ENCODE measurements at places on chromosomes 12 and 14.

DNA sequence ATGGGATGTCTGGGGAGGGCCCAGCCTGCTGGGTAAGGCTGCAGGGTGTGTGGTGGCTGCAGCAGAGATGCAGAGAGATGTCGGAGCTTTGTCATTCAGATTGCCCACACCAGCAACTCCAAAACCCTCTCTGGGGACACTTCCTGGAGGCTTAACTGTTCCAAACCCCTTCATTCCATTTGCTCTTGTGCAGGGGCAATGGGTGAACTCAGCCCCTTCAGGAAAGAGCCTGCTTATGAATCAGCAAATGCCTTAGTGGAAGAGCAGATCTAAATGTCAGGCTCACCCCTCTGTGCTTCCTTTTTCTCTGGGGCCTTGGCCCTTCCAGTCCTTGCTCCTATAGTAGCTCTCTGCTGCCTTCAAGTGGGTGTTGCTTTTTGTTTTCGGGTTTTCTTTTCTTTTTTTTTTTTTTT is 36.7 kb upstream of the GPATCH2L start:
- peak; percentile 44 for DNase-seq

GRCh38 chr14:67515386-67516079 is 17.6 kb upstream of the PLEKHH1 start:
- no peak for DNase-seq

DNA sequence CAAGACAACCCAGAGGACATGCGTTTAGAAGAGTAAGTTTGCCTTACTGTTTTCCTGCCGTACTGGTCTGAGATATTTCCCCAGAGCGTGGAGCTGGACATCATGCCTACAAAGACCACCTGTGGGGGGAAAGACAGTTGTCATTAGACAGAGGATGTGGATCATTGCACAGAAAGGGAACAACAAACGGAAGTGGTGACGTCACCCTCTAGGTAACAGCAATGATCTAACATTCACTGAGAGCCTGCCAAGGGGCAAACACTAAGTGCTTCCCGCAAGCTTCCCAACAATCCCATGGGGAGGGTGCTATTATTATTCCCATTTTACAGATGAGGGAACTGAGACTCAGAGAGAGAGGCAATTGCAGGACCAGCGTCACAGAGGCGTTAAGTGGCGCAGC is 48.5 kb downstream of the SVOP start:
- DNase-seq = no peak

DNA sequence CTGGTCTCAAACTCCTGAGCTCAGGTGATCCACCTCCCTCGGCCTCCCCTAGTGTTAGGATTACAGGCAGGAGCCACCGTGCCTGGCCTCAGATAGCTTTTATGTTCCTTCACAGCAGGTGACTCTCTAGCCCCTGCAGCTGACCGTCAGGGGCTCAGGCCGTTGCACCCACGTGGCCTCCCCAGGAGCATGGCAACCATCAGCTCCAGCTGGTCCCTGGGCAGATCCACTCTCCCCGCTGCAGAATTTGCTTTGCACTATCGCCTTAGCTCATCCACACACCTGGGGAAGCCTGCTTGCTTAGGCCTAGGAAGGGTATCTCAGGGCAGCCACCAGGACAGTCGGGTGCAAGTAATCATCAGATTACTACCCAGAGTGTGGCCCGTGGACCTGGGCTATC is 62.6 kb downstream of the TSPAN9 start:
- DNase-seq = no peak

- no peak for DNase-seq
Observed at GRCh38 chr12:132597333-132598316, 12.8 kb downstream of the LRCOL1 start.

DNA sequence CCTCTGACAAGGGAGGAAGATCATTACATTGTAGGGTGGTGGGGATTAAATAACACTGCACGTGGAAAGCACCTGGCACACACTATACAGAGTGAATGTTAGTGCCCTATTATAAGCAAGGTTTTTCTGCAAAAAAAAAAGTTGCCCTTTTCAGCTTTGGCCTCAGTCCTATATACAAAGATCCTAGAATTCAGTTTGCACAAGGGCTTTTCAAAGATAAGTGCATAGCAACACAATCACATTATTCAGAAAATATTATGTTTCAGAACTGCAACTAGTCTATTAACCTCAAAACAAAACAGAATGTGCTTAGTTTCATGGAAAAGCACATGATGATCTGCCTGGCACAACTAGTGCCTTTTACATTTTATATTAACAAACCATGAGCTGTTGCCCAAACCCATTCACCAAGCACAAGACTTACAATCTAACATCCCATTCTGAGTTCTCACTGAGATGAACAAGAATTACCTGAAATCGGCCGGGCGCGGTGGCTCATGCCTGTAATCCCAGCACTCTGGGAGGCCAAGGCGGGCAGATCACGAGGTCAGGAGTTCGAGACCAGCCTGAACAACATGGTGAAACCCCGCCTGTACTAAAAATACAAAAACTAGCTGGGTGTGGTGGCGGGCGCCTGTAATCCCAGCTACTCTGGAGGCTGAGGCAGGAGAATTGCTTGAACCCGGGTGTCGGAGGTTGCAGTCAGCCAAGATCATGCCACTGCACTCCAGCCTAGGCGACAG is 1.8 kb downstream of the TM7SF3 start:
- DNase-seq = no peak

DNA sequence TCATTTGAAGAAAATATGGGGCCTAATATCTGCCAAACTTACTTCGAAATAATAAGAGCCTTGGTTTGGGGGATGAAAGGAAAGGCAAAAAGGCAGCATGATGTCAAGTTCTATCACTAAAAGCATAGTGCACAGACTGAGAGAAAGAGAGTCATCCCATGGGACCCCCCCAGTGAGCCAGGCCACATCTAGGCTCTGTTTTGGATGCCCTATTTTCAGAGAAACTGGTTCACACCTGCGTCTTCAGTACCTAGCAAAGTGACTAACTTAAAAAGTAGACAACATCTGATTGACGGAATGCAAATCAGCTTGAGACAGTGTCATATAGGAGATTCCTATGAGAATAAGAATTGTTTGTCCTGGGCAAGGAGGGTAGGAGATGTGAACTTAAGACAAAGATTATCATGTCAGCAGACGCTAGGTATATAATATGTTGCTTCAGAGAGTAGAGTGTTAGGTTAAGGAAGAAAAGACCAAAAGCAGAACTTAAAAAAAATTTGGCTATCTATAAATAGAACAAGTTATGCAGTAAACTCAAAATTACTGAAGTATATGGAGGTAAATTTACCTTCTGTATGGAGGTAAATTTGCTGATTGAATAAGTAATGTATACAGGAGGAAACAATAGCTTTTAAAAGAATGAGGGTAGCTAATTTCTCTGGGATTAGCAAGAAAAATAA is 148.2 kb downstream of the SLC41A2 start:
- DNase-seq = no peak

DNA sequence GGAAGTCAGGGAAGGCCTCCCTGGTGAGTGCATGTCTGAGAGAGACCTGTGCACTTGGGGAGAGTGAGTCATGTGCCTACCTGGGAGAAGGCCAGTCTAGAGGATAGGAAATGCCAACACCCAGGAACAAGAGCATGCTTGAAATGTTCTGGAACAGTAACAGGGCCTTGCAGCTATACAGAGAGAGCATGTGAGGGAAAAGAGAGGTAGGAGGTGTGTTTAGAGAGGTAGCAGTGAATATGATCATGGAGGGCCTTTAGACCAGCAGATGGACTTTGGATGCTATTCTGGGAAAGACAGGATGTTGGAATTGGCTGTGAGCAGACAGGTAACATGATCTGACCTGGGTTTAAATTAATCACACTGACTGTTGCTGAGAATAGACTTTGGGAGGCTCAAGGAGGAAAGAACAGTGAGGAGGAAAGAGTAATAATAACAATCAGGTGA is 1143.6 kb downstream of the FLRT2 start:
- no peak for DNase-seq

GRCh38 chr12:14695715-14696141 is 671 bp downstream of the GUCY2C start:
- DNase-seq = no peak

- no peak for DNase-seq
Observed at GRCh38 chr12:116620492-116621191, 61.5 kb downstream of the MAP1LC3B2 start.

DNA sequence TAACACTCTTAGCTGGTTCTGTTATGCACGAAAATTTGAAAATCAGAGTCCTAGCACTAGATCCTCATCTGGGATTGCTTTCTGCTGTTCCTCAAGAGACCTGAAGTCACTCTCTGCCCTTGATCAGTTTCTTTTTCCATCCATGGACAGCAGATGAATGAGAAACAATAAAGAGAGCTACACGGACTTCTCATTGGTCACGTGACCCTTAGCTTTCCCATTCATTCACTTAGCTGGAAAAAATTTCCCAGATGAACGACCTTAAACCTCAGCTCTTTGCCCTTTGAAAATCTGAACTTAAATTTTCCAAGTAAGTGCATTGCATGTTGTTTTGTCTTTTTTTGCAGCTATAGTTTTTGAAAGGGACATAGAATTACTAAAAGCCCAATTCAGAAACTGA is 27.2 kb upstream of the RGS6 start:
- no peak for DNase-seq

DNA sequence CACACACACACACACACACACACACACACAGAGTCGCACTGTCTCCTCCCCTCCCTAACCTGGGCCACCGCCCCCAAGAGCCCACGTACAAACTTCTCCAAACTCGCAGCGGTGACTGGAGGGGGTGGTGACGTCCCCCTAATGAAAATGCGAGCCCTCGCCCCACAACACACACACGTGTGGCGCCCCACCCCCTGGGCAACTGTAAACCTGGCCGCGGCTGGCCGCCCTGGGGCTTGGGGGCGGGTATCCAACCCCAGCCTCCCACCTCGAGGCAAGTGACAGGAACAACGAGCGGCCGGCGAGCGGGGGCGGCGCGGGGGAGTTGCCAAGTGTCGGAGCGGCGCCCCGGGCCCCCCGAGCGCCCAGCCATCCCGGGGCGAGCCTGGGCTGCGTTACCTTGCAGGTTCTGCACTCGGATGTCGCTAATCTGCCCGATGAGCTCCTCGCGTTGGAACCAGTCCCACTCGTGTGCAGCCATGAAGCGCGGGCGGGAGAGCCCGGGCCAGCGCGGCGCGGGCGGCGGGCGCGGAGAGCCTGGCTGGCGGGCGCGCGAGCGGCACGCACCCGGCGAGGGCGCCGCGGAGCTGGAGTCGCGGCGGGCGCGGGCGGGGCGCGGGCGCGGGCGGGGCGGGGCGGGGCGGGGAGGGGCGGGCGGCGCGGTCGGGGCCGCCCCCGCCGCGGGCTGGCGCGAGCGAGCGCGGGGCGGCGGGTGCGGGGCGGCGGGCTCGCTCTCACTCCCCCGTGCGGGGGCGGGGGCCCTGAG is at the start of gene CLMN:
TSS of gene CLMN (minus strand) at position 597 of the 766 bp plus-strand sequence. CDS start at position 481, 116 bp downstream.
- peak; percentile 17 for DNase-seq

DNA sequence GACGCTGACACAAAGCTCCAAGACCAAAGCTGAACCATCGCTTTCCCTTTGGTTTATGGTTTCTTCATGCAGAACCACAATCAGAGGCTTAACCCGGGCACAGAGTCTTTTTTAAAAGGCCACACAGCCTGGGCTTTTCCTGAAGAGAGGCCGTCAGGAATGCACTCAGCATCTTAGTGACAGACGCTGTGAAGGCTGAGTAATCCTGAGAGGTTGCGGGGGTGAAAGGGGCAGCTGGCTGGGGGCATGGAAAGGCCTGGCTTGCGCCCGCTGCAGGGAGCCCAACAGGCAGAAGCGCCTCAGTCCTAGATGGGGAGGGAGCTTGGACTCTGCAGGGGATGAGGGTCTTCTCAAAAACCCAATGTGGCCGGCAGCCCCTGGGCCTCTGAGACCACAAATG is 13.6 kb downstream of the CTDSP2 start:
- DNase-seq = peak; percentile 37

- DNase-seq = no peak
Observed at GRCh38 chr12:27796128-27796527, 16.1 kb upstream of the MANSC4 start.

DNA sequence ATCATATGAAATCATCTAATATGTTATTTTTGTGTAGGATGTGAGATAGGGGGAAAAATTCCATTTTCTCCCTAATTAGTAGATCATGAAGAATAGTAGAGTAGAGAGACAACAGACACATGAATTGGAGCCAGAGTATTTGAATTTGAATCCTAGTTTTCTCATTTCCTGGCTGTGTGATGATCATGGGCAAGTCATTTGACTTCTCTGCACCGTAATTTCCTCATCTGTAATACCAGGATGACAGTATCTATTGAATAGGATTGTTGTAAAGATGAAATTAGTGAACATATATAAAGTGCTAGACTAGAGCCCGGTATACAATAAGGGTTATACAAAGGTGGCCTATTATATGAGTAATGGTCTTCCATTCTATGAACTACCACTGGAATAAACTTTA is 32.2 kb upstream of the PLXNC1 start:
- DNase-seq = no peak

DNA sequence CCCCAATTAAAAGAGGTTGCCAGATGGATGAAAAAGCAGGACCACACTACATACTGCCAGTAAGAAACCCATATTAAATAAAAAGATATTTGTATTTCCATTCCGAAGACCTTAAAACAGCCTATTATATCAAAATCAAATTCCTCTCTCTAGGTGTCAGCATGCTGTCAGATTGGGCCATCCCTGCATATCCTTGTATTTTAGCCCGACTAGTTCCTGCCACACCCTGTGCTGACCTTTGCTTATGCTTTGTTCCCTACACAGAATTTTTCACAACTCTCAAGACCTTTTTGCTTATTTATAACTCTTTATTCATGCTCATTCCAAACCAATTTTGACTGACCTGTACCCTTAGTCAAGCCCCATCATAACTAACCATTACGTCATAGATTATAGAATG is 12.8 kb downstream of the GSKIP start:
- no peak for DNase-seq

GRCh38 chr14:24066496-24067132 is 4.7 kb upstream of the CPNE6 start:
- DNase-seq = no peak

DNA sequence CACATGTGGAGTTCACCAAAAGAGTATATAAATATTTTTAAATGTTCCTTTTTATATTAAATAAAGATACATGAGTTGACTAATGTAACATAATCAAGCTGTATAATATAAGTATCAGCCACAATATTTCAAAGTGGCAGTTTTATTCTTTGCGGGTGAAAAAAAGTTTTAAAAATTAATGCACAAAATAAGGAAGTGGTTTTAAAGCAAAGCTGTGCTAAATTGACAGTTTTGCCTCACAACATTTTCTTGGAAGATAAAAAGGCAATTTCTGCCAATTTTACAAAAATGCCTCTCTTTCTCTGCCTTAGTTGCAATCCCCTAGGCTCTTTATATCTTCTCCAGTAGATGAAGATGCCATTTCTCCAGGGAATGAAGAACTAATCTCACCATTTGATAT is 719.1 kb downstream of the C12orf50 start:
- peak; percentile 4 for DNase-seq
